ENCODE measurements at places on chromosomes 3 and 15.
A peak's percentile ranks its signal among the peaks of the same experiment; 100 is the strongest.

DNA sequence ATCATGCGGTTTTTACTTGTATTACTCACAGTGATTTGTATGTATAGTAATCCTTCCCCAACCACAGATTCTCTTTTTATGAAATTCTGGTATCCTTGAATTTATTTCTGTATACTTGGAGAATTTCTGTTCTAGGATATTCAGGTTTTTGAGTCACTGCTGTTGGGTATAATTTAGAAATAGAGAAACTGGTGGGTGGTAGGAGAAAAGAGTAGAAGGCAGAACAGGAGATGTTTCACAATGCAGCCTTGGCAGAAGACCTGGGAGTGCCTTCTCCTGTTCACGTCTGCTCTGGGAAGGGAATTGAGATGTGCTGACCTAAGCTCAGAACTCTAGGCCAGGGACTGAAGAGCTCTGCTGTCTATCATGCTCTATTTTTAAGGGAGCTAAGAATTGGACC is 193.6 kb downstream of the EPHB1 start:
- no peak for DNase-seq

DNA sequence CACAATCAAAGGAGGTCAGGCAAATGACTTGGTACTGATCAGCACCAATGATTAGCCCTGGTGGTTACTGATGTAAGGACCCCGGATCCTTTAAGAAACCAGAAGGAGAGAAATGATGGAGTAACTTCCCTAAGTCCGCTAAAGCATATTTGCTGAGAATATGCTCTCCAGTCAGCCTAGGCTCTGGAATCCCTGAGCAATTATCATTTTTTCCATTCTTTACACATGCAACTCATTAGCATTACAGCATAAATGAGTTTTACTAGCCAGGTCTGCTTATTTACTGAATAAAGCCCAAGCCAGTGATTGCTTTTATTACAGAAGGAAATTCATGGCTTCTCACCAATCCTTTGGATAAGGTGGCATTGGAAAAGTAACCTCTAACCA is 139.2 kb upstream of the WNT5A start:
- no peak for DNase-seq

DNA sequence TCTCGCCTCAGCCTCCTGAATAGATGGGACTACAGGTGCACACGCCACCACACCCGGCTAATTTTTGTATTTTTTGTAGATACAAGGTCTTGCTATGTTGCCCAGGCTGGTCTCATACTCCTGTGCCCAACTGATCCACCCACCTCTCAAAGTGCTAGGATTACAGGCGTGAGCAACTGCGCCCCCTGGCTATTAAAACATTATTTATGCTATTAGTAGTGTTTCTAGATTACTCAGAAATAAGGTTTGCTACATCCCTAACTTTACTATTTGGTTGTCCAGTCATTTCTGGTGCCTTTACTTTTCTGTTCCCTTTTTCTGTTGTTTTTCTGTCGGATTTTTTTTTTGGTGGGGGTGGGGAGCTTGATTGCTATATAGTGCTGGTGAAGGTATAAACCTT is 393.6 kb upstream of the TPM1 start:
- no peak for DNase-seq

GRCh38 chr3:110624576-110624975 is 447.0 kb upstream of the NECTIN3 start:
- DNase-seq = peak; percentile 68

GRCh38 chr15:53807501-53807900 is 48.0 kb upstream of the WDR72 start:
- DNase-seq = no peak

- DNase-seq = peak; percentile 96
These were observed 33.5 kb upstream of the PDE8A start for GRCh38 chr15:84947947-84948830.

- no peak for DNase-seq
These were observed 7.0 kb upstream of the UBE2Q2 start for GRCh38 chr15:75835990-75836958.

All from IMR-90 (cell line).